Activated B cell treated with CpG ODN at 0.5 μM for 24 hours (primary cell): ENCODE measurements at places on chromosomes 5 and 9. TPM values are rescaled to one million over a fixed set of nuclear protein-coding genes. Genes with fewer than 3 reads are reported as not detected.

DNA sequence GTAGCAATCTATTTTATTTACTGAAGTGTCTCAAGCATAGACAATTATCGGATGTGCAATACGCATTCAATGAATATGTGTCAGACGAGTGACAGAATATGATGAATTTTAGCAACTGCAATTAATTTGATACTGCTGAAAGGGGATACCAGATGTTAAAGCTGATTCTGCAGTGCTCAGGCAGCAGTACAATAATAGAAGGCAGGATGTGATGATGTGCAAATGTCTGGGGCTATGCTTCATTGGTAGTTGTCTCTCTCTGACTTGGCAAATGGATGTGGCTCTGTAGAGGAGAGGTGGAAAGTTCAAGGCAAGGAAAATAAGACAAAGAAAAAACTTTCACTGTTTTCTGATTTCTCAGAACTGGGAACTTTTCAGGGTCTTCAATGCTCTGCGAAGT is 721.2 kb downstream of the CDH18 start:
- no peaks in the 10 kb centered on the region for H3K36me3 ChIP-seq
- no peak overlapping the region for H3K4me3 ChIP-seq
- H3K27ac ChIP-seq: no peak overlapping the region
- no peak for DNase-seq
- H3K4me1 ChIP-seq: no peaks in the 10 kb centered on the region

- no peaks in the 10 kb centered on the region for H3K4me1 ChIP-seq
- DNase-seq: no peak
- peaks cover 21% of the 10 kb centered on the region for H3K27me3 ChIP-seq
- H3K36me3 ChIP-seq: no peaks in the 10 kb centered on the region
- no peak overlapping the region for H3K27ac ChIP-seq
Observed at GRCh38 chr5:72622170-72622760, 115.1 kb upstream of the ZNF366 start.

DNA sequence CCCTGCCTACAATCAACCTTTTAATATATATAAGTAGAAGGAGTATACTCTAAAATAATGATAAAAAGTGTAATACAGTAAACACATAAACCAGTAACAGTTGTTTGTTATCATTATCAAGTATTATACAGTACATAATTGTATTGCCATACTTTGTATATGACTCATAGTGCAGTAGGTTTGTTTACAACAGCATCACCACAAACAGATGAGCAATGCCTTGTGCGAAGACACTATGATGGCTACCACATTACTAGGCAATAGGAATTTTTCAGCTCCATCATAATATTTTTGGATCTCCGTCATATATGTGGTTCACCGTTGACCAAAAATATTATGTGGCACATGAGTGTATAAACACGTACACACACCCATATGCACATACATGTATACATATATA is 69.7 kb upstream of the APC start:
- no peaks in the 10 kb centered on the region for H3K27me3 ChIP-seq
- DNase-seq: no peak
- no peaks in the 10 kb centered on the region for H3K4me1 ChIP-seq
- no peak overlapping the region for H3K4me3 ChIP-seq
- no peaks in the 10 kb centered on the region for H3K36me3 ChIP-seq

GRCh38 chr9:129938291-129938979 is 103.2 kb downstream of the USP20 start:
- peaks cover 73% of the 10 kb centered on the region for H3K36me3 ChIP-seq
- H3K4me1 ChIP-seq: peaks cover 24% of the 10 kb centered on the region
- DNase-seq: no peak
- H3K27ac ChIP-seq: no peak overlapping the region

- H3K36me3 ChIP-seq: no peaks in the 10 kb centered on the region
- DNase-seq: no peak
- no peak overlapping the region for H3K4me3 ChIP-seq
- no peaks in the 10 kb centered on the region for H3K27me3 ChIP-seq
- no peaks in the 10 kb centered on the region for H3K4me1 ChIP-seq
Observed at GRCh38 chr9:72827950-72828731, 124.7 kb downstream of the ALDH1A1 start.

- peaks cover 19% of the 10 kb centered on the region for H3K4me1 ChIP-seq
- no peak for DNase-seq
- H3K4me3 ChIP-seq: no peak overlapping the region
- peaks cover 24% of the 10 kb centered on the region for H3K27me3 ChIP-seq
- no peaks in the 10 kb centered on the region for H3K36me3 ChIP-seq
- no peak overlapping the region for H3K27ac ChIP-seq
Observed at GRCh38 chr5:372996-373709, 51.6 kb downstream of the AHRR start.

DNA sequence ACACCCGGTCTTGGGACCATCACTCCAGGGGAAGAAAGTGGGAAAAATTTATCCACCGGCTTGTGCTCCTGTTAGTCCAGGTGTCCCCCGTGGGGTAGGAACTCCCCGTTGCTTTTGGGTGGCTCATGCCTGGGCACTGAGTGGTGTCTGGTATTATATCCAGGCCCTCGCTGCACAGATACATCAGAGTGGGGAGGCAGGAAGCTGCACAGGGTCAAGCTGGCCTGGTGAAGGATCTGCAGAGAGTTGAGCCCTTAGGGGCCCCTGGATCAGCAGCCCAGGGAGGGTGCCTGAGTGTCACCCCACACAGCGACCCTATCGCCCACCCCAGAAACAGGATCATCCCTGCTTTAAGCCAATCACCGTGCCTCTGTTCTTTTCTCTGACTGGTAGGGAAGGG is 24.4 kb upstream of the COL5A1 start:
- peaks cover 14% of the 10 kb centered on the region for H3K27me3 ChIP-seq
- no peak overlapping the region for H3K27ac ChIP-seq
- peak; percentile 6 for DNase-seq
- no peaks in the 10 kb centered on the region for H3K4me1 ChIP-seq
- peaks cover 2% of the 10 kb centered on the region for H3K36me3 ChIP-seq
- no peak overlapping the region for H3K4me3 ChIP-seq

GRCh38 chr5:125583321-125584139 is 837.1 kb upstream of the ZNF608 start:
- H3K27me3 ChIP-seq: peaks cover 6% of the 10 kb centered on the region
- no peak overlapping the region for H3K4me3 ChIP-seq
- H3K27ac ChIP-seq: no peak overlapping the region
- no peaks in the 10 kb centered on the region for H3K4me1 ChIP-seq
- DNase-seq: no peak

GRCh38 chr9:38389313-38389712 is 3.2 kb upstream of the ALDH1B1 start:
- H3K27me3 ChIP-seq: peaks cover 12% of the 10 kb centered on the region
- no peak overlapping the region for H3K4me3 ChIP-seq
- H3K36me3 ChIP-seq: no peaks in the 10 kb centered on the region
- no peak overlapping the region for H3K27ac ChIP-seq
- no peak for DNase-seq

DNA sequence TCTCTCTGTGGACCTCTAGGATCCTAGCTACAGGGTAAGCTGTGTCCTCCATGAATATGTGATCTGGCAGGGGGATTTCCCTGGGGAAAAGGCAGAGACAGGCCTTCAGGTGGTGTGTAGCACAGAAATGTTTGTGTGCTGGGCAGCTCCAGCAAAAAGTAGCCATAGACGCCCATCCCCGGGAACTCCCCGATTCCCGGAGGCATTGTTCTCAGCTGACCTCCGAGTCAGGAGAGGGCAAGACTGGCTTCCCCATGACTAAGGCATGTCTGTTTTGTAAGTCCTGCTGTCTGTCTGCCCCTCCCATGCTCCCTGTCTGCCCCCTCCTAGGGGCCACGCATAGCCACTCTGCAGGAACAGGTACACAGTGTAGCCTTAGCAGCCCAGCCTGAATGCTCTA is 834.5 kb downstream of the PTPRD start:
- H3K4me1 ChIP-seq: no peaks in the 10 kb centered on the region
- no peak for DNase-seq
- H3K27ac ChIP-seq: no peak overlapping the region
- no peaks in the 10 kb centered on the region for H3K27me3 ChIP-seq
- H3K4me3 ChIP-seq: no peak overlapping the region
- no peaks in the 10 kb centered on the region for H3K36me3 ChIP-seq

DNA sequence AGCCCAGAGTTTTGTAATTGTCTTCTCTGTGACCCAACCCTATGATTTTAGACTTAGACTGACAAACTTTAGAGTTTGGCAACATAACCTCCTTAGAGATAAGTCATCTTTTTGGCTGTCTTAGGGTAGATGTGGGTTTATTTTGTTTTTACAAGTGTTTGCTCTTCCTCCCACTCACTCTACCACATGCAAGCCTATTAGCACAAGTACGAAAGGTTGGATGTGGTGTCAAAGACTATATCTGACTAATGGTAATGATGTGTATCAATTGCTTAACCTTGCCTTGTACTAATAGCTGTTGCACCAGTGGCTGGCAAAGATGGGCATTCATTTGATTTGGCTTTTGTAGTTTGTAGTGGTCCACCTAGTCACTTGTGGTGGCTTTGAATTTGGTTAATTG is 46.5 kb downstream of the SLC25A46 start:
- no peak for DNase-seq
- no peaks in the 10 kb centered on the region for H3K36me3 ChIP-seq
- no peaks in the 10 kb centered on the region for H3K4me1 ChIP-seq
- no peak overlapping the region for H3K4me3 ChIP-seq

- H3K36me3 ChIP-seq: peaks cover 10% of the 10 kb centered on the region
- peaks cover 63% of the 10 kb centered on the region for H3K4me1 ChIP-seq
- no peak overlapping the region for H3K4me3 ChIP-seq
- peak overlapping the region; percentile 65 for H3K27ac ChIP-seq
Observed at GRCh38 chr9:136754626-136755301, 3.3 kb downstream of the LCN8 start.

DNA sequence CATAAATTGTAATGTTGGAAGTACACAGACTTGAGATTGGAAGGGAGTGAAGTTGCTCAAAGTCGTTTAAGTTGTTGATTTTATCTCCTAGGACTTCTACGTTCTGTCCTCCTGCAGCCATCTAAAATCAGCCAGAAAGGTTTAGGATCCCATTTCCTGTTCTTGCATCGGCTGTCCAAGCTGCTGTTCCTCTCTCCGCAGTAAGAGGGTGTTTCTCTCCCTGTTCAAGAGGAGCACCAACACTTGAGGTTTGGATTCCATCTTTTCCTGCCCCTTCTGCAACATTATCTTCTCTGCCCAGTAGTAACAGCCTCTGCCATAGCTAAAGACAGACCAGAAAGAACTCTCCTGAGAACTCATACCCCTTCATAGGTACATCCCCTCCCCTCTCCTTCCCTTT is 373.4 kb downstream of the GADD45G start:
- H3K27me3 ChIP-seq: peaks cover 4% of the 10 kb centered on the region
- no peaks in the 10 kb centered on the region for H3K36me3 ChIP-seq
- H3K4me1 ChIP-seq: no peaks in the 10 kb centered on the region
- no peak for DNase-seq
- no peak overlapping the region for H3K4me3 ChIP-seq

DNA sequence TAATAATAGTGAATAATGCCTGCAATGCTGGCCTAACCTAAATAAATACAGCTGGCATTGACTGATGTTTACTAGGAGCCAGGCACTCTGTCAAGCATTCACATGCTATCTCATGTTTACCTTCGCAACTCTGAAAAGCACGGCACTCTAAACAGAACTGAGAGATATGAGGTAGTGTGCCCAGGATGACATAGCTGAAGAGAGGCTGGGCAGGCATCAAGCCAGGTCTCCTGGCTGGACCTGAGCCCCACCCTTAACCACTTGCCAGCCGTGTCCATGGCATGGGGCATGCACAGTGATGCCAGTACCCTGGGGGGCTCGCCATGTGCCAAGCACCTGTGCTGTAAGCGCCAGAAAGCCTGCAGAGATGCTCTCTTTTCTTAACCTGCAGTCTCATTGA is 119.4 kb upstream of the MVB12B start:
- no peaks in the 10 kb centered on the region for H3K36me3 ChIP-seq
- DNase-seq: no peak
- H3K4me1 ChIP-seq: no peaks in the 10 kb centered on the region
- peaks cover 14% of the 10 kb centered on the region for H3K27me3 ChIP-seq

- H3K36me3 ChIP-seq: no peaks in the 10 kb centered on the region
- no peak overlapping the region for H3K27ac ChIP-seq
- no peak overlapping the region for H3K4me3 ChIP-seq
- H3K4me1 ChIP-seq: peaks cover 6% of the 10 kb centered on the region
Observed at GRCh38 chr9:21579247-21579671, 97.1 kb upstream of the IFNE start.

DNA sequence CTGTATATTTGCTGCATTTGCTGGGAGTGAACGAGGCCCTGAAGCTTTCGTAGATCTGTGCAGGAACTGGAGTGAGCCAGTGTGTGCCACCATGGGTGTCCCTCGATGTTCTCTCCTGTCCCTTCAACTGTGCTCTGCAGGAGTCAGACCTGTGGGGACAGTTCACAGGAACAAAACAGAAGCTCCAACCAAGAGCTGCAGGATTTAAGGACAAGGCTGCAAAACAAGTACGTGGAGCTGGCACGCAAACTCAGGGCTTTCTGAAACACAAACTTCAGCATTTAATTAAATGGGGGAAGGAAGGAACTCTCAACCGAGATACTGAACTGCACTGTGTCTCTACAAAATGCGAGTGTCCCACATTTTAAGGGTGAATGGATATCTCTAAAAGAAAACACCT is 24.2 kb downstream of the BASP1 start:
- H3K36me3 ChIP-seq: peaks cover 70% of the 10 kb centered on the region
- H3K27me3 ChIP-seq: no peaks in the 10 kb centered on the region
- H3K4me3 ChIP-seq: peak overlapping the region; percentile 60
- H3K4me1 ChIP-seq: peaks cover 81% of the 10 kb centered on the region
- no peak for DNase-seq

- no peak for DNase-seq
- no peak overlapping the region for H3K4me3 ChIP-seq
- peaks cover 8% of the 10 kb centered on the region for H3K4me1 ChIP-seq
- no peak overlapping the region for H3K27ac ChIP-seq
- H3K36me3 ChIP-seq: peaks cover 59% of the 10 kb centered on the region
Observed at GRCh38 chr5:131466171-131466766, 168.8 kb downstream of the RAPGEF6 start.

The SPINK13 gene
- total RNA-seq: not detected in 2 replicates

The SLC6A19 gene
- total RNA-seq: not detected in 2 replicates

The MAMDC2 gene
- total RNA-seq: not detected in 2 replicates

The ZNF462 gene
- total RNA-seq: not detected in 2 replicates

The FAXDC2 gene
- not detected in 2 replicates for total RNA-seq

The FLT4 gene
- total RNA-seq: not detected in 2 replicates

The SHB gene
- 0.44 and 0.81 TPM in 2 replicates for total RNA-seq

The PTPRD gene
- 0.04 and 0.24 TPM in 2 replicates for total RNA-seq

The SUB1 gene
- total RNA-seq: 213 and 237 TPM in 2 replicates
